Activated gamma-delta T cell treated with Interleukin-2 at 50 U/mL for 16 hours (primary cell): ENCODE measurements at places on chromosomes 12 and 14.
A peak's percentile ranks its signal among the peaks of the same experiment; 100 is the strongest.

DNA sequence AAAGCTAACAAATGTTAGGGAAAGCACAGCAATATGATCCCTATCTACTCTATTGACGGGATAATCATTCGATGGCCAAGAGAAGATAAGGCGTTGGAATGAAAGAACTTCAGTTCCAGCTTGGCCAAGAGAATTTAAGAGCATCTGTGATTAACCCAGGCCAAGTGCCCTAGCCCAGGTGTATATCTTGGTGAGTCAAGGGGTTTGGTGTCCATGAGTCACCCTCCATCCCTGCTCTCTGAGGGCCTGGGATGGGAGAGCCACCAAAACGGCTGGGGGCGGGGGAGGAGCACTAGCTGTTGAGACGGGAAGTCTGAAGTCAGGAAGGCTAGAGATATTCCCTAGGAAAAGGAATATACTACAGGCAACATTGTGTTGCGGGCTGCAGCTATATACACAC lies 13.0 kb downstream of the TBPL2 start:
- no peak for DNase-seq

- DNase-seq, result no peak
Measured at GRCh38 chr14:70893858-70894291, 13.4 kb upstream of the PCNX1 start.

GRCh38 chr14:66477567-66477966 lies 8.6 kb upstream of the CCDC196 start:
- no peak for DNase-seq

DNA sequence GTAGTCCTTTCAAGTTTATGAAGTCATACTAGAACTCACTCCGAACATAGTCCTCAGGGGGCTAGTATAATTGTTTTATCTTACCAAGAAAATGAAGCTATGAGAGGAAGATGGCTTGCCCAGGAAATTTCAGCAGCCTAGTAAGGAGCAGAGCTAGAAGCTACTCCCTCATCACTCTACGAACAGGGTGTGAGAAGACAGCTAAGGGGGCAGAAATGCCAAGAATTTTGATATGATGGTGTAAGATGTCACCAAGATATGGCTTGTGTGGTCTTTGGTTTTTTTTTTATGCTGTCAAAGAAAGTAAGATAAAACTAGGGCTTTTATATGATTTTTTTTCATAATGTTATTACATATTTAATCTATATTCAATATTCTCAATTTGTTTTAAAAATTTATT lies 47.6 kb downstream of the PRICKLE1 start:
- no peak for DNase-seq

DNA sequence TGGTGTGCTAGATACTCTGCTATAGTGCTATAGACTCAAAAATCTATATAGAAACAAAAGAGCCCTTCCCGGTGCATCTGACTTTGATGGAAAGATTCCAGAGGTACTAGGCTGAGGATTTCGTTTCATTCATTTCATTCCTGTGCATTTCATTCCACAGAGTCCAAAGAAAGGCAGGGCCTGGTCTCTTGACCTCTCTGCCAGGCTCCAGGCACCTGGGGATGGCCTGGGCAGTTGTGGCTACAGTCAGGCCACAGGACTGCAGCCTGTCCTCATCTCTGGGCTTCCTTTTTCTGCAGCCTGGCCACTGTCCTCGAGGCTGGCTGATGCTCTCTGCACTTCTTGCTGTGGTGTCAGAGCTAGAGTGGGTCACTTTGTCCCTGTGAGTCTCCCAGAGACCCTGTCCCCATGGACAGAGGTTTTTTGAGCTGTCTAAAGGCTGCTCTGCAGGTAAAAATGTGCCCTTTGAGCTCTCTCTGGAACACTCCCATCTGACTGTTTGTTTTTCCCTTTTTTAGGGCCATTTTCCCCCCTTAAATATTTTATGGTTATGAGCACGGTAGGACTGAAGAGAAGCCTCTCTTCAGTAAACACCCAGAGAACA lies 3.2 kb upstream of the VDR start:
- no peak for DNase-seq

DNA sequence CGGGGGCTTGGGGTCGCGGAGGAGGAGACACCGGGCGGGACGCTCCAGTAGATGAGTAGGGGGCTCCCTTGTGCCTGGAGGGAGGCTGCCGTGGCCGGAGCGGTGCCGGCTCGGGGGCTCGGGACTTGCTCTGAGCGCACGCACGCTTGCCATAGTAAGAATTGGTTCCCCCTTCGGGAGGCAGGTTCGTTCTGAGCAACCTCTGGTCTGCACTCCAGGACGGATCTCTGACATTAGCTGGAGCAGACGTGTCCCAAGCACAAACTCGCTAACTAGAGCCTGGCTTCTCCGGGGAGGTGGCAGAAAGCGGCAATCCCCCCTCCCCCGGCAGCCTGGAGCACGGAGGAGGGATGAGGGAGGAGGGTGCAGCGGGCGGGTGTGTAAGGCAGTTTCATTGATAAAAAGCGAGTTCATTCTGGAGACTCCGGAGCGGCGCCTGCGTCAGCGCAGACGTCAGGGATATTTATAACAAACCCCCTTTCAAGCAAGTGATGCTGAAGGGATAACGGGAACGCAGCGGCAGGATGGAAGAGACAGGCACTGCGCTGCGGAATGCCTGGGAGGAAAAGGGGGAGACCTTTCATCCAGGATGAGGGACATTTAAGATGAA lies 630 bp downstream of the FOS start:
- no peak for DNase-seq

GRCh38 chr12:104467346-104467837 lies 10.6 kb downstream of the CHST11 start:
- DNase-seq, result no peak

DNA sequence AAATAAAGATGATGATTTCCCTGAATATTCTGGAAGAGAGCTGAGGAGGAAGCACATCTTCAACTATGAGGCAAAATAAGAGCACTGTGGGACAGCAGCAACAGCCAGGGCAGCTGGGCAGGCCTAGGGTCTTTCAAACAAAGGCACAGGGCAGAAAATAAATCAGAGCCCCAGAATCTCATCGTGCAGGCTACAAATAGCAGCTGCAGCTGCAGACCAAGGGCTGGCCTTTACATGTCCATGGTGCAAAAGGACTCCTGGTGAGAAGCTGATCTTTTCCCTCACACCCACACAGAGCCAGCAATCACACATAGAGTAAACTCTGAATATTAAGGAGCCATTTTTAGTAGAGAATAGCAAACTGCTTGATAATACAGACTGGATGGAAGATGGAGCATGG lies 13.6 kb upstream of the MYBPC1 start:
- DNase-seq, result no peak

DNA sequence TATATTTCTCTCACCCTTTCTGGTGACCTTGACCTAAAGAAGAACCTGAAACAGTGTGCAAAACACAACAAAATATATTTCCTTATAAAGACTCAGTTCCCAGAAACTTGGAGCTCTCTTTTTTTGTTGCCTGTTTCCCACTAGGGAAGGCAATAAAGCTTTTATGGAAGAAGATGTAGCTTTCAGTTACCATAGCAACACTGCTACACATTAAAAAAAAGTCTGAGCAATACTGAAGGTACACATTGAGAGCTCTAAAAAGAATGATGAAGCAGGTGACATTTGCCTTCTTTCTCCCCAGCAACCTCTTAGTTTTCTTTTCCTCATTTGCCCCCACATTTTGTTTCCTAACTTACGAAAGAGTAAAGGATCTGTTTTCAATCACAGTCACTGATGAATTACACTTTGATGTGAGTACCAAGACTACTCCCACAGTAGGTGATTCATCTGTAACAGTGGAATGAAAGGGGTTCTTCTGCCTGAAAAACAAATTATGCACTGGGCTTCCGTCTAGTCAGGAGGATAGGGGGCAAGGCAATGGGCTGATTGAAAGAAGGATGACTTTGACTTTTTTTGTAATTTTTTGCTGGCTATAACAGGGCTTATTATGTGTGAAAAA lies 1.1 kb upstream of the CATSPERB start:
- no peak for DNase-seq

GRCh38 chr14:78666336-78667056 lies 496.3 kb downstream of the NRXN3 start:
- no peak for DNase-seq

GRCh38 chr12:5487948-5488625 lies 56.2 kb downstream of the NTF3 start:
- DNase-seq, result no peak

- no peak for DNase-seq
Measured at GRCh38 chr12:62861586-62861985, 73.4 kb downstream of the PPM1H start.

DNA sequence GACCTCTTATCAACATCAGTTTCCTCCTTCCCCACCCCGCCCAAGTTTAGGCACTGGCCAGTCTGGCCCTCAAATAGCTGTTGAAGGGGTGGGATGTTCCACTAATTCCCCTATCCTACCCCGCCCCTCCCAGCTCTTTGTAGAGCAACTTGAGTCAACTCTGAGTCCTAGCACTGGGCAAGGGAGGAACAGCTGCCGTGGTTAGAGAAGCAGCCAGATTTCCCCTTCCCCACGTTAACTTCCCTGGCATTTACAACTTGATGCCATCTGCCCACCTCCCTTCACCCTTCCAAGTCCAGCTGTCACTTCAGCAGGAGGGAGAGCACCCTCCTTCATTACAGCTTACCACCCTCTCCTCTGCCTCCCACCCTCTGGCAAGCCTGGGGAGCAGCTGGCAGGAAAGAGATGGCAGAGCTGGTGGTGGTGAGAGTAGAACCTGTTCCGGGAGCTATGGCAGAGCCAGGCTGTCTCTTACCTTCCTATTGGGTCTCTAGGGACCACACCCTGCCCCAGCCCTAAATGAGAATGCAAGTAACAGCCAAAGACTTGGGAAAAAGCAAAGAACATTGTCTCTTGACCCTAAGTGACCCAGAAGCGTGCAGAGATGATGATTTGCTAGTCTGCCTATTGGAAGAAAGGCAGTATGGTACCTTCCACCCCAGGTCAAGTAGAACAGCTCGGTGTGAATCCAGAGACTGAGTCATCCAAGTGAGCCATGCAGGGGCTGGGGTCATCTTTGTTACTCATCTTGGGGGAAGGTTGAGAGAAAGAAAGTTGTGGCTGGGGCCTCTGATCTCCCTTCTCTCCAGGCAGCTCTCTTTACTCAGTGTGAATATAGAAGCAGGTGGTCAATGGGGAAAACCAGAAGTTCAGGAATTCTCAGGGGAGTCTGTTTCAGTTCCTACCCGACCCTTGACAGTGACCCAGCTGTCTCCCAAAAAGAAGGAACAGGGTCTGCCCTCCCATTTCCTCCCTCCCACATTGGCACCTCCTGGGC lies 1.5 kb downstream of the BLOC1S1 start:
- DNase-seq, result no peak

- DNase-seq, result peak; percentile 97
Measured at GRCh38 chr12:48716493-48717251, at the start of gene CCNT1. CCNT1 (minus strand) TSS chr12:48716707; CDS start chr12:48716675, 32 bp downstream.

GRCh38 chr14:56891226-56891625 lies 80.9 kb upstream of the OTX2 start:
- DNase-seq, result no peak

GRCh38 chr14:94761348-94761996 lies 8.4 kb downstream of the GSC start:
- DNase-seq, result no peak

DNA sequence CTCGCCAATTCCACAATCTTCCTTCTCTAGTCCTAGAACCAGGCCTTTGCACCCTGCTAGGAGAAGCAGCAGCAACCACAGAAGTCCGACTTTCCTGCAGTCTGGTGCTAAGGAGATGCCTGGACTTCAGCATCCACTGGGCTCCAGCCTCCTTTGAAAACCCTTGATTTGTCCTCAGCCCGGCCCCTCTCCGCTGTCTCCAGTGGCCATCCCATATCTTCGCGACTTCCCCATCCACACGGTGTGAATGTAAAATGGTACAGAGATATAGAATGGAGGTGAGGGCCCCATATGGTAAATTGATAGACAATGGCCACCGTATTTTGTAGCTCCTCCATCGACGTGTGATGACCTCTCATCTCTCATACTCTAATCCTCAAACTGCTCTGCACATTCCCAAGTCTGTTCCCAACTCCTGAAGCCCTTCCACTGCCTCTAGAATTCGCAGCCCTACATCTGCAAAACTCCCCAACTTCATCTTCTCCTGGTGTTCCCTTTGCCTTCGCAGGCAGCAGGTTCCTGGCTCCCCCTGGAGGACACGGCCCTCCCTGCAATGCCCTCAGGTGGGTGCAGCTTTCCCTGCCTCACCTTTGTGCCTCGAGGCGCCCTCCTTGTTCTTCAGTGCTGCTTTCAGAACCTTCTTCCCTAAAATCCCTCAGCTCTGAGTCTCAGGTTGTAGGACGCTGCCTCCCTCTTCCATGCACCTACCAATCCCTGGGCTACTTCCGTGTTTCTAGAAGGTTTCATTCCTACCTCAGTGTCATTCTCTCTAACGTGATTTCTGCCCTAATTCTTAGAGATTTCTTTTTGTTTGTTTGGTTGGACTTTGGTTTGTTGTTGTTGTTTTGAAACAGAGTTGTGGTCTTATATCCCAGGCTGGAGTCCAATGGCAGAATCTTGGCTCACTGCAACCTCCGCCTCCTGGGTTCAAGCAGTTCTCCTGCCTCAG lies 36.7 kb downstream of the TMBIM6 start:
- peak; percentile 78 for DNase-seq

- no peak for DNase-seq
Measured at GRCh38 chr12:113075137-113075683, 18.7 kb downstream of the DTX1 start.

- DNase-seq, result no peak
Measured at GRCh38 chr14:41642367-41642766, 35.7 kb downstream of the LRFN5 start.
